ENCODE measurements at places on chromosomes 2 and 18. TPM values are rescaled to one million over a fixed set of nuclear protein-coding genes. Genes with fewer than 3 reads are reported as not detected.

Gene MOB1A
- polyA plus RNA-seq = 99.4 TPM

Gene IL1R1
- 39.9 TPM for polyA plus RNA-seq

Gene IAH1
- polyA plus RNA-seq = 52.1 TPM

DNA sequence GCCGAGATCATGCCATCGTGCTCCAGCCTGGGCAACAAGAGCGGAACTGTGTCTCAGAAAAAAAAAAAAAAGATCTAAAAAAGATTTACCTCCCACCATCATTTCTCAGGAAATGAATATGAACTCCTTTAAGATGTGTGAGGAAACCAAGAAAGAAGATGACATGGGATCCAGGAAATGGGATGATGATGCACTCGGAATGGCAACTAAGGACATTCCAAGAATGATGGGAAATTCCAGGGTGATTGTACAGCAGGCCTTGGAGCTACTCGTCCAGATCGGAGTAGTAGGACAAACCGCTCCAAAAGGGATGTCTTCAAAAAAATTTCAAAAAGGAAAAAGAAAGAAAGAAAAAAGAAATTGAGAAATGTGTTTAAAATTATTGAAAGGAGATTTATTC is 84.9 kb upstream of the PMAIP1 start:
- DNase-seq = no peak

- no peak for DNase-seq
These were observed 43.1 kb upstream of the HDAC4 start for GRCh38 chr2:239443666-239444567.

DNA sequence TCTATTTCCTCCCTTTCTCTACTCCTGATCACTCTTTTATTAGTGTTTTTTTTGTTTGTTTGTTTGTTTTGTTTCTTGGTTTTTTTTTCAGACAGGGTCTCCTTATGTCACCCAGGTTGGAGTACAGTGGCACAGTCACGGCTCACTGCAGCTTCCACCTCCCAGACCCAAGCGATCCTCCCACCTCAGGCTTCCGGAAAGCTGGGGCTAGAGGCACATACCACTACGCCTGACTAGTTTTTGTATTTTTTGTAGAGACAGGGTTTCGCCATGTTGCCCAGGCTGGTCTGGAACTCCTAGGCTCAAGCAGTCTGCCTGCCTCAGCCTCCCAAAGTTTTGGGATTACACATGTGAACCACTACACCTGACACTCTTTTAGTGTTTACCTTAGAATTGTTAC is 122.3 kb downstream of the ATL2 start:
- no peak for DNase-seq

DNA sequence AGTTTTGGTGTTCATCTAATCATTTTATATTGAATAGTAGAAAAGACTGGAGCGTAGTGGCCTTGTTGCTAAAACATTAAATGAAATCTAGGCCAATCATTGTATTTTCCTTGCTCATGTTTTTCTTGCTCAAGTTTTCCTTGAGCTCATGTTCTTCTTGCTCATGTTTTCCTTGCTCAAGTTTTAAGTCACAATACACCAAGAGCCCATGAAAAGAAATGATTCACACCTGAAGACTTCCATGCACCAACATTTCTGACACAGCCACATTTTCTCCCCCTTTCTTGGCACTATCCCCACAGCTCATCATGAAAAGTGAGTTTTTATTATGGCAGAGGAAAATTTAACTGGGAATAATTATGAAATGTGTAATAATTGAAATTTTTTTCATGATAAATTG is 92.0 kb downstream of the LRP1B start:
- DNase-seq = no peak

DNA sequence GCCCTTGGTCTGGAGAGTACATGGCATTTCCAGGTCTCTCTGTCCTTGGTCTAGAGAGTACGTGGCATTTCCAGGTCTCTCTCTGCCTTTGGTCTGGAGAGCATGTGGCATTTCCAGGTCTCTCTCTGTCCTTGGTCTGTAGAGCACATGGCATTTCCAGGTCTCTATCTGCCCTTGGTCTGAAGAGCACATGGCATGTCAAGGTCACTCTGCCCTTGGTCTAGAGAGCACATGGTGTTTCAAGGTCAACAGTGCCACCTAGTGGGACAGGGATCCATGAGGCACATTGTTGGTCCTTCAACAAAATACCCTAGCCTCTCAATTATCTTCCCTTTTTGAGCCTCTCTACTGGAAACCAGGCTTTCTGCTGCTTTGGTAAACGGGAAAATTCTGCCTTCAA is 250.2 kb downstream of the OTX1 start:
- DNase-seq = no peak

- no peak for DNase-seq
These were observed 54.8 kb downstream of the KCNS3 start for GRCh38 chr2:17933256-17933655.

- no peak for DNase-seq
These were observed 549.9 kb upstream of the ACVR2A start for GRCh38 chr2:147294825-147295392.

- no peak for DNase-seq
These were observed 91.6 kb downstream of the TTC27 start for GRCh38 chr2:32719430-32719829.

DNA sequence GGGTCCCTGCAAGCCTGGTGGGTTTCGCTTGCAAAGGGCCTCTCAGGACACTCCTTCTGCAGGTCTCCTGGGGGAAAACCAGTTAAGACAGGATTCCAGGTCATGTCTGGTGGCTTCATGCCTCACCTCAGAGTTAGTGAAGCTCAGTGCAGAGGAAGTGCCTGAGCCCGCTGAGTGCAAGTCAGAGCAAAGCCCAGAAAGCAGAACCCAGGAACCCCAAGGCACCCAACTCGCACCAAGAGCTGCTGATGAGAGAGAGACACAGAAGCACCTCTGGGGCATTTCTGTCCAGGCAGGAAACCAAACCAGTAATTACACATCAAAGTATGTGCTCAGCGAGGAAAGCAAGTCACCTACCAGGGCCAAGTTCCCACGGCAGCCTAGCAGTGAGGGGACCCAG is 78.4 kb downstream of the ARHGEF4 start:
- no peak for DNase-seq

DNA sequence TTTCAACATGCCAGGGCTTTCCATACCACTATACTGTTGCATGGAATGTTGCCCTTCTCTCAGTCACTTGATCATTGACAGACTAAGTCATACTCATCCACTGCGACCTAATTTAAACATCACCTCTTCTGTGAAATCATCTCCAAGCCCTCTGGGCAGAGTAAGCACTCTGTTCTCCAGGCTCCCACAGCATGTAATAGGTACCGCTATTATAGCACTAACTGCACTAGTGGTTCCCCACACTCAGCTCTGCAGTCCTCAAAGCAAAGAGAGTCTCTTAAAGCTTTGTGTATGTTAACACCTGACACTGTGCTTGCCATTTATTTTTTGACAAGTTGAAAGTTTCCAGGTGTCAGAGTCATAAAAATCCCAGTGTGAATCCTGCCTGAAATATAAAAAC is 947.2 kb downstream of the ERBB4 start:
- no peak for DNase-seq

- DNase-seq = no peak
These were observed 147.7 kb downstream of the KLHL29 start for GRCh38 chr2:23532391-23533337.

- DNase-seq = no peak
These were observed 256.0 kb downstream of the KIAA1328 start for GRCh38 chr18:37084912-37085311.

Measured in left renal pelvis (tissue), 4 donors.